ENCODE measurements at places on chromosomes 5 and 9. TPM values are rescaled to one million over a fixed set of nuclear protein-coding genes. Genes with fewer than 3 reads are reported as not detected.

The STPG3 gene
- polyA plus RNA-seq, result not detected

DNA sequence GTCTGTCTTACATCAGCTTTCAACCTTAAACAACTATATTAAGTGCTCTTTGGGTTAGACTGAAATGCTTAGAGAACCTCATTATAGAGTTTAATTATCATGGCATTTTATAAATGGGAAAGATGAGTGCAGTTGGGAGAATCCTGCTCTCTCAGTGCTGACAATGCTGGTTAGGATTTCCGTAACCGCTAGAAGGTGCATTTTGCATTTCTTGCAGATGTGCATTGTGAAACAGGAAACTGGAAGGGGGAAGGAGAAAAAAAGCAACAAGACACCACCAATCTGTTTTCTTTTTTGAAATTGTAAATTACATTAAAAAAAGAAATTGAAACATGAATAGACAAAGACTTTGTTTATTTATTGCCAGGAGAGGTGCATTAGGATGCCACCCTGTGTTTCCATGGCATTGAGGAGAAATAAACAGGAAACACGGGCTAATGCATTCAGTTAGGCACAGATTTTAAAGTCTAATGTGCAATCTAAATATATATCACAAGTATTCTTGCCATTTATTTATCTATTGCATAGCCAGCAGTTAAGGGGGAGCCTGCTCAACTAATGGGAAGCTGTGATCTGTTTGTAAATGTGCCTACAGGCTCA lies 478.9 kb downstream of the PSAT1 start:
- no peak overlapping the region for H3K4me3 ChIP-seq
- no peaks in the 10 kb centered on the region for H3K27me3 ChIP-seq
- no peaks in the 10 kb centered on the region for H3K4me1 ChIP-seq
- H3K27ac ChIP-seq, result no peak overlapping the region
- DNase-seq, result no peak

The HAPLN1 gene
- not detected for polyA plus RNA-seq

DNA sequence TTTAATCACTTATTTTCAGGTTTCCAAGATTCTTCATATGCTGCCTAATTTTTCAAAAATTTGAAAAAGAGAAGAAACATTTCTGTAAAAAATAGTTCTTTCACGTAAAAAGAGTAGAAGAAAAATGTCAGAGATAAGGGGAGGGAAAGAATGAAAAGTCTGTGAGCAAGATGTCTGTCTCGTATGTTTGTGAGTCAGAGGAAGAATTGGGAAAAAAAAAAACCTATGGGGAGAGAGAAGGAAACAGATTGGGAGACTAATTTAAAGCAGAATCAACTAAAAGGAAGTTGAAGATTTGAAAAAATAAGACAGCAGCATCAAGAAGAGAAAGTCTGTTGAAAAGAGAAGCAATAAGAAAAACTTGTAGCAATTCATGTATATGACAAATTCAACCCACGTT lies 456.3 kb downstream of the HINT1 start:
- no peaks in the 10 kb centered on the region for H3K27me3 ChIP-seq
- no peak for DNase-seq
- H3K4me1 ChIP-seq, result no peaks in the 10 kb centered on the region
- H3K4me3 ChIP-seq, result no peak overlapping the region
- no peak overlapping the region for H3K27ac ChIP-seq

GRCh38 chr5:7653046-7653445 lies 197.9 kb downstream of the CFAP90 start:
- DNase-seq, result no peak
- H3K36me3 ChIP-seq, result no peaks in the 10 kb centered on the region
- H3K4me1 ChIP-seq, result no peaks in the 10 kb centered on the region
- no peak overlapping the region for H3K4me3 ChIP-seq

DNA sequence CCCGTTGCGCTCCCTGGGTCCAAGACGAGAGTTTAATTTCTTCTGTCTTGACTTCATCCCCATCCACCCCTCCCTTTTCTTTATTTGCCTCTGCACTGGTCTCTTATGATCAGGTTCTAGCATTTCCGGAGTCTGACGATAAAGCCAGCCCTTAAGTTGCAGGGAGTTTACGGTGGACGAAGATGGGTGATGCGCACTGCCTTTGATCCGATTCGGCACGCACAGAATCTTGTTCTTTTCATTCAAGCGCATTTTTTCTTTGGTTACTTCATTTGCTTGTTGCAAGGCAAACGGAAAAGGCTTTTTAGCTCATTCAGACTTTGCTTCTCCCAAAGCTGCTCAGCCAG lies 488 bp upstream of the MCTP1 start:
- no peak overlapping the region for H3K4me3 ChIP-seq
- H3K4me1 ChIP-seq, result peaks cover 7% of the 10 kb centered on the region
- peaks cover 31% of the 10 kb centered on the region for H3K27me3 ChIP-seq
- DNase-seq, result no peak

GRCh38 chr9:22030101-22030598 lies 21.0 kb upstream of the CDKN2B start:
- H3K4me3 ChIP-seq, result no peak overlapping the region
- no peaks in the 10 kb centered on the region for H3K4me1 ChIP-seq
- no peaks in the 10 kb centered on the region for H3K36me3 ChIP-seq
- DNase-seq, result no peak
- H3K27ac ChIP-seq, result no peak overlapping the region
- H3K27me3 ChIP-seq, result no peaks in the 10 kb centered on the region

GRCh38 chr9:87891754-87892153 lies 9.1 kb downstream of the SPATA31E1 start:
- H3K27me3 ChIP-seq, result no peaks in the 10 kb centered on the region
- no peaks in the 10 kb centered on the region for H3K4me1 ChIP-seq
- DNase-seq, result no peak
- no peak overlapping the region for H3K4me3 ChIP-seq
- no peaks in the 10 kb centered on the region for H3K36me3 ChIP-seq

GRCh38 chr5:9479361-9479760 lies 66.5 kb downstream of the SEMA5A start:
- no peak overlapping the region for H3K4me3 ChIP-seq
- H3K4me1 ChIP-seq, result no peaks in the 10 kb centered on the region
- no peaks in the 10 kb centered on the region for H3K27me3 ChIP-seq
- no peaks in the 10 kb centered on the region for H3K36me3 ChIP-seq
- H3K27ac ChIP-seq, result no peak overlapping the region

- peak; percentile 59 for DNase-seq
- H3K27ac ChIP-seq, result no peak overlapping the region
- H3K4me1 ChIP-seq, result peaks cover 60% of the 10 kb centered on the region
- H3K36me3 ChIP-seq, result no peaks in the 10 kb centered on the region
- H3K27me3 ChIP-seq, result no peaks in the 10 kb centered on the region
Measured at GRCh38 chr5:150144246-150144801, 11.3 kb downstream of the PDGFRB start.

GRCh38 chr9:38680837-38681445 lies 39.0 kb downstream of the FAM240B start:
- H3K4me3 ChIP-seq, result no peak overlapping the region
- no peak overlapping the region for H3K27ac ChIP-seq
- no peaks in the 10 kb centered on the region for H3K4me1 ChIP-seq
- DNase-seq, result no peak

GRCh38 chr9:77854258-77854915 lies 177.2 kb downstream of the GNAQ start:
- no peak overlapping the region for H3K27ac ChIP-seq
- H3K27me3 ChIP-seq, result no peaks in the 10 kb centered on the region
- no peaks in the 10 kb centered on the region for H3K36me3 ChIP-seq
- no peaks in the 10 kb centered on the region for H3K4me1 ChIP-seq
- DNase-seq, result no peak

The CDH12 gene
- polyA plus RNA-seq, result 0.80 TPM

The PCDHB5 gene
- 1.0 TPM for polyA plus RNA-seq

DNA sequence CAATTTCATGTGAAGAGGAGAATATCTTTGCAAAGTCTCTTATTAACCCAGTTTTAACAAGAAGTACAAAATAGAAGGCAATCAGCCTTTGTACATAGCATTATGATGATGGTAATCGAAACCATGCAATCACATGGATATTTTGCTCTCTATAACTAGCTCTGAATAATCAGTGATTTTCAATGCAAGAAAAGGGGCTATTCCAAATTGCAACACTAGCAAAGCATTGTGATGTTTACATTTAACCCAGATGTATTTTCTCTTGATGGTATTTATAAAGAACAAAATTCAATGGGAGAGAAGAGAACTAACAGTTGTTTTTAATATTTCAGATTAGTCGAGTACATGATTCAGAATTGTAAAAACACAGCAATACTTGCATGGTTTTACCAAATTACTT lies 437.5 kb upstream of the DMAC1 start:
- no peaks in the 10 kb centered on the region for H3K27me3 ChIP-seq
- no peaks in the 10 kb centered on the region for H3K36me3 ChIP-seq
- H3K4me3 ChIP-seq, result no peak overlapping the region
- H3K27ac ChIP-seq, result no peak overlapping the region

DNA sequence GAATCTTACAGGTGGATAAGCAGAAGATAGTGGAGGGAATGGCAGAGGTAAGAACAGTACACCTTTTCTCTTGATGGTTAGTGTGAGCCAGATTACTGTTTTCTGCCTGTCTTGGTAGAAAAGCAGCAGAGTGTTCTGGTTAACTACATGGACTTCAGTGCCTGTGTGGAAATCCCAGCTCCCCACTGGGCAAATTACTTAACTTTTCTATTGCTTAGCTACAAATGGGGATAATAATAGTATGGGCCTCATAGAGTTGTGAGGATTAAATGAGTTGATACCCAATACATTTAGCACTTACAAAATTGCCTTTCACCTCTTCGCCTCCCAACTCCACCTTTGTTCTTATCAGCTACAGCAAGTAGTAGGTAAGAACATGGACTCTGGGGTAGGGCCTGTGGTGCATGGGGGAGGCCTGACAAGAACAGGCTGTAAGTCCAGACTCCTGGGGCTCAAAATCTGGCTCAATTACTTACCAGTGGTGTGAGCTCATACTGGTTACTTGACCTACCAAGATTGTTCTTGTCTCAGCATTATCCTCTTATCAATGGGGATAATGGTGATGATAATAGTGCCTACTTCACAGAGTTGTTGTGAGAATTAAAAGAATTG lies 125.1 kb downstream of the LIFR start:
- no peak overlapping the region for H3K27ac ChIP-seq
- no peaks in the 10 kb centered on the region for H3K27me3 ChIP-seq
- no peak overlapping the region for H3K4me3 ChIP-seq
- peaks cover 17% of the 10 kb centered on the region for H3K4me1 ChIP-seq
- no peak for DNase-seq

DNA sequence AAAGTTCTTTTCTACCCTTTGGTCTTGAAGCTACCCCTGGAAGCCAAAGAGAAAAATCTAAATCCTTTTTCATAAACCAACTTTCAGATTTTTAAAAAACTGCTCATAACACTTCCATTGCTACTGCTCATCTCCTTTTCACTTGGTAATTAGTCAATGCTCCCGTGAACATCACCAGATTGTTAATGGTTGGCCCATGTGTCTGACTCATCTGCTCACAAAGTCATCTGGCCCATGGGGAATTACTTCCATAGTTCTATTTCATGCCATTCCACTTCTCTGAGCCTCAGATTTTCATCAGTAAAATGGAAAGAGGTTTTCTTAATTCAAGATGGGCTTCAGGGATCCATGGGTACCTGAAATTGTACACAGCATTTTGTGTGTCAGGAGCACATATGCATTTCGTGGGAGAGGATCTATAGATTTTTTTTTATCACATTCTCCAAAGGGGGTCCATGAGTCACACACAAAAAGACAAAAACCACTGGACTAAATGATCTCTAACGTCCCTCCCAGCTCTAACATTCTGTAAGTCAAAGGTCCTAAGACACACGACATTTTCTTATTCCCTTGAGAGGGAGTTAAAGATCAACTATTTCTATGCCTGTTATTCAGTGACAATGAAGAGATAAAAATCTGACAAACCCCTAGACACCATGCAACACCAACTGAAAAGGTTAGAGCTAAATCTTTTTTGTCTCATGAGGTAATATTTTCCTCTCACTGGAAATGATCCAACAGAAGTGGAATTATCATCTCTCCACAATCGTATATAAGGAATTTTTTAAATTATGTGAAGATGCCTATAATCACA lies 75.4 kb downstream of the TEX10 start:
- H3K4me1 ChIP-seq, result no peaks in the 10 kb centered on the region
- no peak for DNase-seq
- peaks cover 4% of the 10 kb centered on the region for H3K36me3 ChIP-seq
- H3K4me3 ChIP-seq, result no peak overlapping the region
- H3K27me3 ChIP-seq, result no peaks in the 10 kb centered on the region

DNA sequence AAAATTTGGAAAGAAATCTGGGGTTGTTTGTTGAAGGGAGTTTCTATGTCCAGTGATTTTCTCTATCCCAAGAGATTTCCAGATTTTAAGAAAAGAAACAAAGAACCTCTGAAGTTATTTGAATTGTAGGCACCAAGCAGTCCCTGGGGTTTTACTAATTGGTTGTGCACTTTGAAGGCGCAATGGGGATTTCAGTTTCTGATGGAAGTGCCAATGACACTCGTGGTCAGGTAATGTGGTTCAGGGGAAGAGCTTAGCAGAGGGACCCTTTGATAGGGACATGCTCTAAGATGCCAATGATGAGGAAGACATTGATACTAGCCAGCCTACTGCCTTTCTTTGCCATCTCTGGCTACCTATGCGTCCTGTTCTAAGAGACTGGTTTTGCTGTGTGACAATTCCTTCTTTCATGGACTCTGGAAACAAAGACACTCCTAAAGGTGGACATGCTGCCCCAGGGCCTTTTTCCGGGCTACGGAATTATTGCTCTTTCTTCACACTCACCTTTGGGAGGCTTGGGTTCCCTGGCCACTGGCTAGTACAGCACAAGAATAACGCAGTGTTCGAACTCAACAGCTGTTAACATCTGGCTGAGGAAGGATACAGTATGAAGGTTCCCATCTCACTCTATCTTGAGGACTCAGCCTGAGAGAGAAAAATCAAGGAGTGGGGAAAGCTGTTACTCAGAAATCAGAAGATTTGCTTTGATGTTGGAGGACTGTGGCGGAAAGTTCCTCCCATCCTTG lies 6.9 kb upstream of the TRAF1 start:
- peak; percentile 48 for DNase-seq
- peaks cover 38% of the 10 kb centered on the region for H3K4me1 ChIP-seq
- no peaks in the 10 kb centered on the region for H3K36me3 ChIP-seq
- peak overlapping the region; percentile 38 for H3K27ac ChIP-seq

All from adrenal gland (tissue), 19 donors.